ENCODE measurements at places on chromosomes 16 and 17. TPM values are rescaled to one million over a fixed set of nuclear protein-coding genes. Genes with fewer than 3 reads are reported as not detected.

Gene TEKT1
- total RNA-seq, result not detected

Gene CCL4
- total RNA-seq, result 2.4 TPM

GRCh38 chr17:17420082-17420481, 56.7 kb upstream of the MED9 start:
- DNase-seq, result no peak

DNA sequence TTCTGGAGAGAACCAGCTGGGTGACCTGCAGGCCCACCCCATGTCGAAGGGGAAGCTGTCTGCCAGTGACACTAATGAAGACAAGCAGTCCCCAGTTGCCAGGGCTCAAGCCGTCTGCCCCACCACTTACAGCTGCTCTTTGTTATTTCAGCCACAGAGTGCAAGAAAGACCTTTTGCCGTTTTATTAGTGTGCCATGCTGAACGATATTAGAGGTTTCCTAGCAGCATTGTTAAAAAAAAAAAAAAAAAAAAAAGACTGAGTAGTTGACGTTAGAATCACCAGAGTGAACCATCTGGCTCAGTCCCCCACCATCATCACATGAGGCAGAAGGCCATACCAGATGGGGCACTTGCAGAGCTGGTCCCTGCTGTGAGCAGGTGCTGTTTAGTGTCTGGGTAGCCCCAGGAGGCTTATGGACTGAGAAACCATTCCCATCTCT, 26.5 kb upstream of the SLC39A11 start:
- no peak for DNase-seq

- no peak for DNase-seq
Observed at GRCh38 chr17:19973156-19973555, 4.5 kb downstream of the AKAP10 start.

GRCh38 chr16:83051451-83051850, 424.7 kb downstream of the CDH13 start:
- DNase-seq, result no peak

DNA sequence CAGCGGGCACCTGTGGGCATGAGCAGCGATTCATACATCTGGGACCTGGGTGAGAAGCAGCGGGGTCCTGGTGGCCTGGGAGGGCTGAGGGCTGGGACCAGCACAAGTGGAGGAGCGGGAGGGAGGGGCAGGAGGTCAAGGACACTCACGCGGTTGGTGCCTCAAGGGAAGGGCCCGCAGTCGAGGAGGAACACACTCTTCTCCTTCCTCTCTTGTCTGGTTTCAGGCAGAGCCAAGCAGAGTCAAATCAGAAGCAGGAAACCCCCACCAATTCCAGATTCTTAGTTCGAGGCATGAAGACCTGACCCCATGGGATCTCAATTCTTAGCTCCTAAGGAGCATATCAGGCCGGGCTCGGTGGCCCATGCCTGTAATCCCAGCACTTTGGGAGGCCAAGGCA, 15.7 kb downstream of the DNAI2 start:
- DNase-seq, result no peak

DNA sequence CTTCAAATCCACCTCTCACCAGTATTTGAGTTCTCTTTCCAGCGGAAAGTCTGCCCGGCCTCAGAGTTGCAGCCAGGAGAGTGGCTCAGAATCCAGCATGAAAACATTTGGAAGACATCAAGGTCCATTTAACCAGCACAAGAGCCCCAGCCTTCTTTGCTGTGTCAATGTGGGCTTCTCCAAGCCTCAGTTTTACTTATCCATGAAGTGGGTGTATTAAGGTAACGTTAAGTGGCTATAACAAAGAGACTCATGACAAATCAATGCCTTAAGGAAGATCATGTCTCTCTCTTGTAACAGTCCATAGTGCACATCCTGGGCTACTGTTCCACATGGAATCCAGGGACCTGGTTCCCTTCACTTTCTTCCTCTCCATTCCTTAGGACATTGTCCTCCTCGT, 959 bp upstream of the SPPL2C start:
- DNase-seq, result no peak

DNA sequence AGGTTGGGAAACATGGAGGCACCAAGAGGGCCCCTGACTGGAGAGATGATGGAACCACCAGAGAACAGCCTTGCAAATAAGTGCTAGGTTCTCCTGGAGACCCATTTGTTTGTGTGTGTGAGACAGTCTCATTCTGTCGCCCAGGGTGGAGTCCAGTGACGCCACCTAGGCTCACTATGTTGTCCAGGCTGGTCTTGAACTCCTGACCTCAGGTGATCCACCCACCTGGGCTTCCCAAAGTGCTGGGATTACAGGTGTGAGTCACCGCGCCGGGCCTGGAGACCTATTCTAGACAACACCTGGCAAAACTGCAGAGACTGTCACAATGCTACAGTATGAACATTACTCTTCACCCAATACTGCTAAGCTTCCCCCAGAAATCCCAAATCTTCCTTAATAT, 1.5 kb downstream of the NPLOC4 start:
- no peak for DNase-seq

GRCh38 chr16:16006650-16007049, 57.2 kb downstream of the ABCC1 start:
- no peak for DNase-seq

- no peak for DNase-seq
Observed at GRCh38 chr16:47511882-47512281, 50.8 kb downstream of the PHKB start.

DNA sequence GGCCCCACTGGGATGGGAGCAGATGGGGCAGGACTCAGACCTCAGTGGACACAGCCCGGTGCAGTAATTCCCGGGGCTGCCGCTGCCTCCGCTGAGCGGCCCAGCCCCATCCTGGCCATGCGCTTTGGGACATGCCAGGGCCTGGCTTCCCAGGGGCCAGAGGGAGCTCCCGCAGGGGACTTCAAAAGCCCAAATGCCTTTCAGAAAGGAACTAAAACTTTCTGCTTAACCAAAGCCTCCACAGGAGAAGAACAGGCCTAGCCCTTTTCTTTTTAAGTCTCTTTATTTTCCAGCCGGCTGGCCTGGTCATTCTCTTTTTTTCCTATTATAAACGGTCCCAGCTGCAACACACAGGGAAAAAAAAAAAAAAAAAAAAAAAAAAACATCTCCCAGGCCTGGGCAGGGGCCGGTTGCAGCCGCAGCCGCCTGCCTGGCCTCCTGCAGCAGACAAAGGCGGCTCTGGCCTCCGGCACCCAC, 10.7 kb upstream of the ZNF423 start:
- no peak for DNase-seq

DNA sequence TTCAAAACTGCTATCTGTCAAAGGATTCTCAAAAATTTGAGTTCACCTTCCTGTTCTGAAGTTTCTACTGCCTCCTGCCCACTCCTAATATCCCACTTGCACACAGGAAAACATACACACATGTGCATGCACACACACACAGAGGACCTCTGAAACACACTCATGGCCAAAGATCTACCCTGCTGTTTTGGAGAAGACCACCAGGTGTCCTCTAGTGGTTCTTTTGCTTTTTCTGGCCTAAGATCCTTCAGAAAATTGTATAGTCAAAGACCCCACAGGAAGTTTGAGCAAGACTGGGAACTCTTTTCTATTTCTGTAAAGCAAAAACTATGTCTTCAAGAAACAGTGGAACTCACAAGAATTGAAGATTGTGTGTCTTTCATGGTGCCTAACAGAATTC, 90.2 kb downstream of the CDH8 start:
- DNase-seq, result no peak

DNA sequence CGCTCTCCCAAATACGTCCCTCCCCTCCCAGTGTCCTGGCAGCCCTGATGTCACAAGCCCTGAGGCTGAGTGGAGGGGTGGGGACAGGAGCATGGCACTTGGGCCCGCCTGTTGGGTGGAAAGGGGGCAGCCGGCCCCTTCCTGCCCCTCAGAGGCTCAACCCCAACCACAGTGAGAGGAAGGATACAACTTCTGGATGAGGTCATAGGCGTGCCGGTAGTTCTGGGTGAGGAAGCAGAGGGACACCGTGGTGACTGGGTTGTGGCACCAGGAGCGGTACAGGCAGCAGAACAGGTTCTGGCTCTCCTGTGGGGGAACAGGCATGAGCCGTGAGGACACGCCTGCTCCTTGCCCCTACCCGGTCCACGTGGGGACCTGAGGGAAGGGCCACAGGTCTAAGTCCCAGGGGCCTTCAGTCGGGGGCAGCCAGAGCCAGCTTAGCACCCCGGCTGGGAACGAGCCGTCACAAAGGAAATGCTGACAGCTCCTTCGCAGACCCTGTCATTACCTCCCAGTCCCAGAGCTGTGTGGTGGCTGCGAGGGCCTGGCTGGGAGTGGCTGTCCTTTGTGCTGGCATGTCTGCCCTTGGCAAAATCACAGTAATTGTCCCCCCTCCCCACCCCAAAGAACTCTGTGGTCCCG, 11.2 kb upstream of the MTSS2 start:
- DNase-seq, result no peak

GRCh38 chr16:65283181-65283651, 161.4 kb upstream of the CDH11 start:
- no peak for DNase-seq

DNA sequence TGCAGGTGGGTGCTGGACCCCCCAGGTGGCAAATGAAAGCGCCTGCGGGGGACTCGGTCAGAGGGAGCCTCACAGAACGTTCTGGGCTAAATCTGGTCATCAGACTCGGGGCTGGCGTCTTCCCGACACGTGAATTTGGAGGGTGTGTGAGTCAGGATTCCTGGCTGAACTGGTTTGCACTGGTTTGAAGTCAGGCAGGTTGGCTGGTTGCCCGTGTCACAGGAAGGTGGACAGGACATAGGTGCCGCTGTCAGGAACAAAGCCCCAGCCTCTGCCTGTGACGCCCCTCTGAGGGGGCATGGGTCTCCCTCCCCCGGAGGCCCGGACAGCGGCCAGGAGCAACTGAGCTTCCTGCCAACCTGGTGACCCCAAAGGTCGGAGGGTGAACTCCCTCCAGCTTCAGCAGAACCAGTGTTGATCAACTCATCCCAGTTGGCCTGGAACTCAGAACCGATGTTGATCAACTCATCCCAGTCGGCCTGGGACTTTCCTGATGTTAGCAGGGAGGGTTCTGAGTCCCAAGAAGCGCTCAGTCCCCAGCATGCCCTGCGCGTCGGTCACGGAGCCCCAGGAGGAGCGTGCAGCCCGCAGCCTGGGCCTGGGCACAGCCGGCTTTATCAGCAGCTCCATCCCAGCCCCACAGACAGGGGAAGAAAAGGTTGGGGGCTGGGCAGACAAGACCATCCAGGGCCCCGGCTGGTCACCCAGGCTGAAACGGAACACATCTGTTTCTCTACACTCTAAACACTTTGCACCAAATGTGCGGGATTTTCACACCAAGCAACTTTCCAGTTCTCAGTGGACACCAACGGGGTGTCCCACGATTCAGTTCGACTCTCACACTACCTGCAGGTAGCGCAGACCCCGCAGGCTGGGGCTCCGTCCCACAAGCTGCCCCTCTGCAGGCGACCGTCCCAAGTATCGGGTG, 14.4 kb upstream of the METRNL start:
- DNase-seq, result peak; percentile 2

DNA sequence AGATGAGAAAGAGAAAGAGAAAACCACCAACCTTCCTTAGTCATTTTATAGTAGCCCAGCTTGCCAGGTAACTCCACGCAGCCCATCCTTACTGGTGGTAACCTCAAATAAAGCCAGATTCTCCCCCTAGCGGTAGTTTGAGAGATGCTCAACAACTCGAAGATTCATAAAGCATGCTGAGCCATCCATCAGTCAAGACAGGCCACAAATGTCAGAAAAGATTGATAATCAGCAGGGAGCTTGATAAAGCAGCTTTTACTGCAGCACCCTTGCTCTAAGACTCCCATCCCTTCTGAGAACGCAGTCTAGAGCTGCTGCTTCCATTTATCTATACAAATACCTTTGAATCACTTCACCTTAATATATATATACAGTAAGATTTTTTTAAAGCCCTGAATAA, 451.5 kb upstream of the HSBP1 start:
- DNase-seq, result no peak

- DNase-seq, result no peak
Observed at GRCh38 chr16:66660422-66661209, 35.9 kb downstream of the CMTM4 start.

- no peak for DNase-seq
Observed at GRCh38 chr16:23072084-23072599, 77.1 kb downstream of the USP31 start.

GRCh38 chr16:31036691-31037090, 3.3 kb downstream of the STX4 start:
- DNase-seq, result no peak

- no peak for DNase-seq
Observed at GRCh38 chr16:26457882-26458281, 608.8 kb upstream of the C16orf82 start.

DNA sequence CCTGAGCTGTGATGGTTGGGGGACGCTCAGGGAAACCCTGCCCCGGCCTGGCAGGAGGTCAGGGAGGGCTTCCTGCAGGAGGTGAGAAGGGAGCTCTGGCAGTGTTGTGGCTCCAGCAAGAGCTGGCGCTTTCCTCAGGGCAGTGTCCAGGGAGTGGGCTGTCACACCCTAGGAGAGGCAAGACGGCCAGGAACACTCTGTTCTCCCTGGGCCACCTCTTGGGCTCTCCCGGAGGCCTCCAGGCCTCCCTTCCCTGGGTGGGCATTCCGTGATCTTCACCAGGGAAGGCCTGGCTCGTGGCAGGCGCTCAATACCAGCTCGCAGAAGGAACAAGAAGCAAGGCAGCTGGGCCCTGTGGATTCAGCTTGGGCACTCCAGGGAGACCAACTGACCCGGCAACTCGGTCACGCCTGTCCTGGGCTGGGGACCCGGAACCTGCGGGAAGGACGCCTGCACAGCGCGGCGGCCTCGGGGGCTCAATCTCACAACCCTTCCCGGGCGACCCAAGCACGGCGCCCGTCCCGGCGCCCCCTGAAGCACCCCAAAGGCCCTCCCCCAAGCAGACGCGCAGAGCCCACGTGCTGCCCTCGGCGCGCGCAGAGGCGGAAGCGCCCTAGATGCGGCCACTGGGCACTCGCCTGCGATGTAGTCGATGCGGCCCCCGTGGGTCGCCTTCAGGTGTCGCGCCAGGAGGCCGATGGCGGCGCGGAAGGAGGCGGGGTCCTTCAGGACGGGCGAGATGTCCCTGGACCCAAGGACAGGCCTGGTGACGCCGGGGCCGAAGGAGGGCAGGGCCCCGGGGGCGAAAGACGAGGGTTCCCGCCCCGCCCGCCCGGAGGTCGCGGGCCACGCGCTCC, 588 bp downstream of the APRT start:
- DNase-seq, result peak; percentile 39

DNA sequence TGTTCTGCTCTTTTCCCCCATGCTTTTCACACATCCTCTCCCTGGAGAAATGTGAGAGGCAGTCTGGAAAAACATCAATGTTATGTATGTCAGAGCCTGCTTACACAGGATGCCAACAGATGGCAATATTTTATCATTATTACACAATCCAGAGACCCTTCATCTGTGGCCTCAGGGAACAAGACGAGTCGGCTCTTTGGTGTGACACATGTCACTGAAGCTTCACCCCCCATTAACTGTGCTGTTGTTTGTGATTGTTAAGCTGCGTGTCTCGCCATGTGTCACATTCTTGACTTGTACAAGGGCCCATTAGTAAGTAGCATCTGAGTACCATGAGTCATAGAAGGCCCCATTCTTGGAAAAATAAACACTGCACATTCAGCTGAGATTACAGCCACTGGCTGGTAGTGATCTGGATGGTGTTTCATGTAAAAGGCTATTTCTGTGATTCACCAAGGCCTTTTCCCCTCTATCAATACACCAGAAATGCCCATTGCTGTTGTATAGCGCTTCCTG, 682.1 kb upstream of the SOX9 start:
- no peak for DNase-seq

All from T-helper 17 cell (primary cell).